H9 (cell line): ENCODE measurements at places on chromosomes 6 and 20. TPM values are rescaled to one million over a fixed set of nuclear protein-coding genes. Genes with fewer than 3 reads are reported as not detected.

Gene KIZ
- total RNA-seq = 29.3 and 41.0 TPM in 2 replicates

Gene VSX1
- total RNA-seq = not detected in 2 replicates

Gene CD83
- total RNA-seq = 6.5 and 7.0 TPM in 2 replicates

Gene TTI1
- total RNA-seq = 37.4 and 38.3 TPM in 2 replicates

DNA sequence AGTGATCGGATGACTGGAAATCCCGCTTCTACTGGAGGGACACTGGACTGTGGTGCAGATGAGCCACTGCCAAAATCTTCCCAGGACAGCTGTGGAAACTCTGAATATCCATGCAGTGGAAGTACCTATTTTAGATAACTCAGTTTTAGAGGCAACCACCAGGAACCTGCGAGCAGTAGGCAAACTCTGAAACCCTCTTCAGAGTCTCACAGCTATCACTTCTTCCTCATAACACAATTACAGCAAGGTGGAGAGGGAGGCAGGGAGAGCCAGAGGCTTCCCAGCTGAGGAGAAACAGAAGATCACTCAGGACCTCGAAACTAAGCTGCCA, 322.8 kb upstream of the NT5E start:
- no peak for DNase-seq

DNA sequence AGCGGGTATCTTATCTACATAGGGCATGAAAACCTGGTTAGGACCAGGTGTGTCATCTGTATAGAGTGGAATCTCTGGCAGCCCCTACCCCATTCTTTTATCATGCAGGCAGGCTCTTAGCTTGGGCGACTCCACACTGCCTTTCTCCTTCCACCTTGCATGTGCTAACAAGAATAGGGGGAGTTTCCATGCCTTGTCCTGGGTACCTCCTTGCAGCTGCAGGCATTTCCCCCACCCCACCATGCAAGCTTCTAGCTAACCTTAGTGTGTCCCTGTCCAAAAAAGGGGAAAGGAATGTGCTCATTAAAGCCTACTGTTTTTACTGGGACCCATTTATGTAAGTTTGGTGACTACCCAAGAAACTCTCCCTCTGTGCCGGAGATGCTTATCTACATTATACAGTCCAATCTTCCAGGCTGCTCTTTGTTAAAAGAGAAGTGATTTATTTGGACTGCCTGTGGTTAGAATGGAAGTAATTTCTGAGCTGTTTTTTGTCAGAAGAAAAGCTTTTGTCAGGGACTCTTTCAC, 10.5 kb upstream of the CEP43 start:
- peak; percentile 45 for DNase-seq

- no peak for DNase-seq
Measured at GRCh38 chr6:119285908-119286625, 63.5 kb downstream of the MAN1A1 start.

DNA sequence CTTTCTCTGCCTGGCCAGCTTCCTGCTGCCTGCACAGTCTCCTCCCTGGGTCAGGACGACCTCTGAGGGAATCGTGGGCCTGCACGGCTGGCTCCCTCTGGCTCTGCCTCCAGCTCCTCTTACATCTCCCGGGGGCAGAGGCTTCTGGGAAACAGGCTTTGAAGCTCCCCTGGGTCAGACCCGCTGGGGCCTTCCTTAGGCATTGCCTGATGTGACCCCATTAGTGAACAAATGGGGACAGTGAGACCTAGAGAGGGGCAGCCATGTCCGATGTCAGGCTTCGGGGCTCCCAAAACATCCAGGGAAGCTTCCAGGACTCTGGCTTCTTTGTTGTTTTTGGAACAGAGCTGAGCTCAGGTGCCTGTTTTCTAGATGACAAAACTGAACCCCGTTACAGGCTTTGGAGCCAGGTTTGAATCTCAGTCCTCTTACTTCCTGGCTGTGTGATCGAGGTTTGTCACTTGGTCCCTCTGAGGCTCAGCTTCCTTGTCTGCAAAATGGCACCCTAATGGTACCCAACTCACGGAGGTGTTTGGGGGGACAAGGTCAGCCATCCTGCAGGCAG, 94.3 kb downstream of the CEBPB start:
- DNase-seq = no peak

DNA sequence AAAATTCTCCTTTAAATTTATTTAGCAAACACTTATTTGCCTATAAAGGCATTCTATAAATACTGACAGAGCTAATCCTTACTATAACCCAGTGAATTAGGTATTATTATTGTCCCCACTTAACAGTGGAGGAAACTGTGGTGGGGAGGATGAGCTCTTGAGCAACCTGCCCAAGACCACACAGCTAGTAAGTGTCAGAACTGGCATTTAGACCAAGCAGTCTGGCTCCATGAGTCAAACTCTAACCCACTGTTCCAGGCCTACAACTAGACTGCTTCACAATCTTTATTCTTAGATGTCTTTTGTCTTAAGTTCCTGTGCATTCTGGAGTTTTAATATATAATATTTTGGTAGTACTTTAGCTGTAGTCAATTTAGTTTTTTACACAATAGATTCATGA, 530.8 kb downstream of the BCKDHB start:
- no peak for DNase-seq

DNA sequence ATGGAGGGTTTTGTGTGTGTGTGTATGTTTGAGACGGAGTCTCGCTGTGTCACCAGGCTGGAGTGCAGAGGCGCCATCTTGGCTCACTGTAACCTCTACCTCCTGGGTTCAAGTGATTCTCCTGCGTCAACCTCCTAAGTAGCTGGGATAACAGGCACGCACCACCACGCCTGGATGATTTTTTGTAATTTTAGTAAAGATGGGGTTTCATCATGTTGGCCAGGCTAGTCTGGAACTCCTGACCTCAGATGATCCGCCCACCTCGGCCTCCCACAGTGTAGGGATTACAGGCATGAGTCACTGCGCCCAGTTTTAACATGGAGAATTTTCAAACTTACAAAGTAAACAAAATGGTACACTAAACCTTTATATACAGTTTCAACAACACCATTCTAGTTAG, 22.8 kb downstream of the AMD1 start:
- DNase-seq = no peak
